ENCODE measurements at places on chromosomes 6 and 20.

GRCh38 chr6:13667655-13668054 lies 44.0 kb downstream of the RANBP9 start:
- DNase-seq = no peak

GRCh38 chr6:112886415-112886814 lies 539.3 kb downstream of the RFPL4B start:
- no peak for DNase-seq

DNA sequence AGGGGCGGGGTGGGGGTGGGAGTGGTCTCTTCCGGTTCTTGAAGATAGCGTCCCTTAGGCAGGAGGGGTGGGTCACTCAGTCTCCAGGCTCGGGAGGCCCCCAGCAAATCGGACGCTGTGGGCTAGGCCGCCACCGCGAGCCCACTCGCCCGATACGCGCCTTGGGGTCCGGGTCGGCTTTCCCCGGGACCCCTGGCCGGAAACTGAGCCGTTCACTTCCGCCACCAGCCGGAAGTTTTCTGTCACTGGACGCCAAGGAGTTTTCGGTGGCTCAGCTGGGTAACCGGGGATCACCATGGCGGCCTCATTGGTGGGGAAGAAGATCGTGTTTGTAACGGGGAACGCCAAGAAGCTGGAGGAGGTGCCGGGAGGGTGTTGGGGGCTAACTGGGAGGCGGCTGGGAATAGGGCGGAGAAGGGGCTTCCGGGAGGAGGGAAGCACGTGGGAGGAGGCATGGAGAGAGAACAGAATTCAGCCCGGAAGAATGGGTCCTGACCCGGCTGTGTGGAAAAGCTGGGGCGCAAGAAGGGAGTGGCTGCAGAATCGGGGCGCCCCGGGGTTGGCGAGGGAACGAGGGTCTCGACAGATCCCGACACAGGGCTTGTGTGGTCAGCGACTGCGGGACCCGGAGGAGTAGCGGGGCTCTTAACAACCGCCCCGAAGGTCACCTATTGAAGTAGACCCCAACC lies at the start of gene ITPA:
TSS of gene ITPA (plus strand) at position 242 of the 689 bp plus-strand sequence. CDS start at position 296, 54 bp downstream.
- peak; percentile 51 for DNase-seq

DNA sequence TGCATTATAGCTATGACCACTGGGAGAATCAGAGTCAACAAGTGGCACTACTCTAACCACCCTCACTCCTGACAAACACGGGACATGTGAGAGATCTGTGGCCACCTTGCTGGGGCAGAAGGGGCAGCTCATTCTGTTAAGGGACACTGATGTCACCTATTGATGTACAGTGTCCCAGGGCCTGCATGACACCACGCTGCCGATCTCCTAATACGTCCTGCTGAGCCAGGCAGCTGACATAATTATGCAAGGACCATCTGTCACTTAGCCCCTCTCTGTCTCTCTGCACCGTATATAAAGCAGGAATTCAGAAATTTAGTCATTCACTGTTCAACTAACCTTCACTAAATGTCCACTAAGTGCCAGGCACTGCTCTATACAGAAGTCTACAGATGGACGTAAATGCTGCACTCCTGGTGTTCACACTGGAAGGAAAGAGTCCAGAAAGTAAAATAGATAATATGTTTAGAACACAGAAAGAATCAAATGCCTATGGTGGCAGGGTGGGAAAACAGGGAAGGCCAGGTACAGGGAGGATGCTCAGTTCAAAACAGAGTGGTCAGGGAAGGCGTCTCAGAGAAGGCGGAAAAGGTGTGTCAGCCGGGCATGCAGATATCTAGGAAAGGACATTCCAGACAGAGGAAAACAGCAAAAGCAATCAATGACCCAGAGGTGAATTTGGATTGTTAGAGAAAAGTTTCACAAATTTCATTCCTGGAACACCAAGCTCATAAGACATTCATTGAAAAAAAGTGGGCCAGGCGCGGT lies 173.8 kb downstream of the ZNF217 start:
- DNase-seq = no peak

GRCh38 chr6:34511915-34512737 lies 44.0 kb downstream of the SPDEF start:
- DNase-seq = no peak

- DNase-seq = no peak
These were observed 7.9 kb downstream of the RING1 start for GRCh38 chr6:33216117-33216649.

GRCh38 chr6:73830119-73830518 lies 134.1 kb downstream of the CD109 start:
- DNase-seq = no peak

DNA sequence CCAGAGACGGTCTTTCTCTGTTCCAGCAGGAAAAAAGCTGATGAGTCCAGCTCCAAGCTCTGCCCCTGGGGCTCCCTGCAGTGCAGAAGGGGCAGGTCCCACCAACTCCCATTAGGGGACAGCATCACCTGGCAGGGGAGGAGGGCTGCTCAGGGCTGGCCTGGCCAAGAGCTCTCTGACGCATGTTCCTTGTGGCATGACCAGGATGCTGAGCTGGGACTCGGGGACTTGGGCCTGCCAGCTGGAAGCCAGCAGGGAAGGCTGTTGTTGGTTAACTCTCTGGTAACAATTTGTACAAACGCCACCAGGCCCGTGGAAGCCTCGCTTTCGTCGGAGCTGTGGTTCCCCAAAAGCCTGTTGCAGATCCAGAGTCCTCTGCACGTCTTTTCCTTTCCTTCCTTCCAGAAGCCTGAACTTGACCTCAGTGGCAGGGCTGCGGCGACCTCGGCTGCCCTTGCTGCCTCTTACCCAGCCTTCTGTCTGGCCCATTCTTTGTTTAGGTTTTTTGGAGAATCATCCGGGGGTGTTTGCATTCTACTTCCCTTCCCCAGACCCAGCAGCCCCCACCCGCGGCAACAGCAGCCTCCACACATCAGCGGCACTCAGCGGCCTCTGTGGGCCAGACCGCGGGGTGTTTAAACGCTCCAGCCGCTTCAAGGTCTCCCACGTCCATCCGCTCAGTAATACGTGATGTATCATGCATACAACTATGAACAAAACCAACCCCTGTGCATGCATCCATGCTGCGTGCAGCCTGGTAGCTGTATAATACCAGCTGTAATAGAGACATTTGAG lies 63.3 kb downstream of the GNAS-AS1 start:
- DNase-seq = no peak

DNA sequence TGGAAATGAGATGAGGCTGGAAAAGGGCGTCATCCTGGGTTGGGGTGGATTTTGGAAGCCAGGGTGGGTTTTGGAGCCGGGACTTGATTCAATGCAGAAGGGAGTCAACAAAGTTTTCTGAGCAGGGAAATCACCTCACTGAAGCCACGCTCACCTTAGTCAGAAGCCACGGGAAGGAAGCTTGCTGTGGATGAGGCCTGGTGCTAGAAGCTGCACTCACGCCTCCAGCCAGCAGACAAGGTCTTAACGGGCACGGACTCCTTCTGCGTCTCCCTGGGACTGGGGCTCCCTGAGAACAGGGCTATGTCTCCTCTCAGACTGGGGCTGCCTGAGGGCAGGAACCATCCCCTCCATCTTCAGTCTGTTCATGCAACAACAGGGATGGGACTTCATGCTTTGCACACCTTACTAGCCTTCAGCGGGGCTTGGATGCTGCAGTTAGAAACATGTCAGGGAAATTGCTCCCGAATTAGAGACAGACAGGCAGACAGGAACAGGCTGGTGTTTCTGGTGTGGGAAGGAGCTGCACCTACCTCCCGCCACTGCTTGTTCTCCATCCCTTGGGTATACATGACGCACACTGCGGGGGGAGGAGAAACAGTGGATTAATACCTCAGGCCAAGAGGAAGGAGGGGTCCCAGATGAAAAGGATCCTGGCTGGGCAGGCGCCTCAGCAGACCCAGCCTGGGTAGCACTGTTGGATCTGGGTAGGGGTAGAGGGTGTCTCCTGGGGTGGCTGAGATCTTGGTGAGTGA lies 17.5 kb downstream of the CPNE5 start:
- no peak for DNase-seq

GRCh38 chr6:3356056-3356823 lies 97.5 kb downstream of the PSMG4 start:
- DNase-seq = peak; percentile 55

- no peak for DNase-seq
These were observed 189.4 kb upstream of the RREB1 start for GRCh38 chr6:6918216-6918983.

GRCh38 chr20:17972121-17972520 lies 3.3 kb downstream of the MGME1 start:
- no peak for DNase-seq

GRCh38 chr6:42960243-42961019 lies at the start of gene GNMT:
GNMT (plus strand) TSS chr6:42960754; CDS start chr6:42960768, 14 bp downstream.
- DNase-seq = peak; percentile 10

DNA sequence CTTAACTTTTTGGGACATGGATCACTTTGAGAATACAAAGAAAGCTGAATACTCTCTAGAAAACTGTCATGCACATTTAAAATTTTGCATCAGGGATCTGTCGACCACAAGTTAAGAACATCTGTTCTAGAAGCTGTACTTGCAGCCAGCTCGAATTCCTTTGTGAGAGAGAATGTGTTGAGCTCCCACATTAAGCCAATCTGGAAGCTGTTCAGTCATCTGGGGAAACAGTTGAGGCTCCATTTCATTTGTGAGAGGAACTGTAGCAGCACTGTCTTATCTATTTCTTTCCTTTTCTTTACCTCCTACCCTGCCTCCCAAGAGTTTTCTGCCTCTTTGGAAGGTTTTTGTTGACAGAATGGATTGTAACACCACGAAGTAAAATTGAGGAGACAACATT lies 50.8 kb downstream of the KAT14 start:
- DNase-seq = no peak

- DNase-seq = no peak
These were observed 145.3 kb upstream of the ECI2 start for GRCh38 chr6:4280707-4281106.

DNA sequence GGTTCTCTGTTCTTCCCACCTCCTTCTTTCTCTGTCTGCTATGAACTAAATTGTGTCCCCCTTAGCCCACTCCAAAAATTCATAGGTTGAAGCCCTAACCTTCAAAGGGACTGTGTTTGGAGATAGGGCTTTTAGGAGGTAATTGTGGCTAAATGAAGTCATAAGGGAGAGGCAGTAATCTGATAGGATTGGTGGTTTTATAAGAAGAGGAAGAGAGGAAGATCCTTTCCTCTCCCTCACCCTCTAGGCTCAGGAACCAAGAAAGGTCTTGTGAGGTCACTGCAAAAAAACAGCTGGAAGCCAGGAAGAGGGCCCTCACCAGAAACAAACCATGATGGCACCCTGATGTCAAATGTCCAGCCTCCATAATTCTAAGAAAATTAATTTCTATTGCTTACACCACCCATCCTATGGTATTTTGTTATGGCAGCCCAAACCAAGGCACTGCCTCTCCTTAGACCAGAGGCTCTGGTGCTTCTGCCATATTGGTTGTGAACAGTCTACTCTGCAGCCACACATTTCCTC lies 135.1 kb upstream of the COL21A1 start:
- DNase-seq = no peak

DNA sequence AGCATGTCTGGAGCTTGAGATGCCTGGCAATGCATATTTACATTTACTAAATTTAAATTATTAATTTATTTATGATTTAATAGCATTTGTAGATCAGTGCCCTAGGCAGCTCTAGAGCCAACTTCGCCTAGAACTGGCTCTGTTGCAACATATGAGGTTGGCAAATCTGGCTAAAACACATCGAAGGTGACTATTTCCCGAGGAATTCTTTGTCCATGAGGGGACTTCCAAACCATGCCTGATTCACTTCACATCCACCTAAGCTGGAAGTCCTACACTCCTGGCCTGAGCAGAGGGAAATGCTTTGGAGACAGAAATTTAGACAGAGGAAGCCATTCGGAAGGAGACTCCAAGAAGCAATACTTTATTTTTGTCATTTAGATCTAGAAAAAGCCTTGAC lies 211.0 kb upstream of the ARG1 start:
- DNase-seq = no peak

DNA sequence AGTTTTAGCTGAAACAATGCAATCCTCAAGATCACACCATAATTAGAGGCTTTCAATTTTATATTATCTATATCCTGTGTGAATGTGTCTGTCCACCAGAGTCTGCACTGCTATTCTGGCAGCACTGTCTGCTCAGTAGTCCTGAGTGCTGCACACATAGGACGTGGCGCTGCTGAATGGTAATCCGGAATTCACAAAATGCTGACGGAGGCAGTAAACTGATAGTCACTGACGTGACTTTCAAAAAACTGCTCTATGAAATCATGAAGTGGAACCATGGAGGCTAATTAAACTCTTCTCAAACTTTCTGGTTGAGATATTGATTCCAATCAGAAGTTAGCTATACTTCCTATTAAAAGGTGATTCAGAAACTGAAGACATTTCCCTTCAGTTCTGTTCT lies 190.8 kb upstream of the NOX3 start:
- no peak for DNase-seq

DNA sequence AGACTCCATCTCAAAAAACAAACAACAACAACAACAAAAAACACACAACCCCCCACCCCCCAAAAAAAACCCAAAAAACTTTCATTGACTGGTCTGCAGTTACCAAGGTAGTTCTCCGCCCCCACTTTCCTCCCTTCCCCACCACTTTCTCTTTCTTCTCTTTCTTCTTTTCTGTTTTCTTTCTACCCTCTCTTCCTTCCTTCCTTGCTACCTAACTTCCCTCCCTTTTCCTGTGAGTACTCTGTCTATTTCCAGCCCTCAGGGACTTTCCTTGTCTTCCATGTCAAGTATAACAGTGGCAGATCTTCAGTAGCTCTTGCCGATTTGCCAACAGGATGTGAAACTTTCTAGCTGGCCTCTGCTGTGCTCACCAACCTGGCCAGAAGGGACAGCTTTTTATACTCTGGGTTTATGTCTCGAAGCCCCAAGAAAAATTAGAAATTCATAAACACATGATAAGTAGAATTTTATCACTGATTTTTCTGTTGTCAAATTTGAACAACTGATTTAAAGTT lies 399.5 kb downstream of the QKI start:
- no peak for DNase-seq

DNA sequence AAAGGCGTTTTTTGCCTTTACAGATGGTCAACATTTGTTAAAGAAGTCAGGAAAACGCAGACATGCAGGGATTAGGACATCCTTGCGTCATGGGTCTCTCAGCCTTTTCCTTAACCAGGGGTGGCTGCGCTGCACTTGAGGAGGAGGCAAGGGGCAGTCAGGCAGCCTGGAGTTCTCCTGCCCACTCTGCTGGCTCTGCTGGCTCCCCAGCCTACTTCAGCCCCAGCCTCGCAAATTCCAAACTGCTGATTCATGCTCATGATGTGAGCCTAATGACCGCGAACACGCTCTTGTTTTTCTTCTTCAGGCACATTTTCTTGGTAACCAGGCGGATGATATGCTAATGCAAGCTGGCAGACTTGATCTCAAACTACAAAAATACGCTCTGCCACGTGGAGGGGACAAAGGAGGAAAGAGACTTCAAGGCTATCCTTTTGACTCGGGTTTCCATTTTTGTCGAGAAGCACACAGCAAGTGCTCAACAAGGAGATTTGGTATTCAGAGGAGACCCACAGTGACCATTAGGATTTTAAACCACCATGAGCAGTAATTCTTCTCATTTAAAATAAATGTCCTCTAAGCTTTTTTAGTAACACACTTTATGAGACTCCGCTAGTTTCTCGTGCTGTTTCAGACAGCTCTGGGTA lies 290.3 kb upstream of the STXBP5 start:
- DNase-seq = no peak

Data from hypothalamus (tissue), 51 donors.